ENCODE measurements at places on chromosomes 4 and X. TPM values are rescaled to one million over a fixed set of nuclear protein-coding genes. Genes with fewer than 3 reads are reported as not detected.

GRCh38 chr4:73487233-73487632 is 5.7 kb downstream of the AFM start:
- DNase-seq = no peak

GRCh38 chrX:148905400-148905799 is 405.0 kb downstream of the AFF2 start:
- no peak for DNase-seq

DNA sequence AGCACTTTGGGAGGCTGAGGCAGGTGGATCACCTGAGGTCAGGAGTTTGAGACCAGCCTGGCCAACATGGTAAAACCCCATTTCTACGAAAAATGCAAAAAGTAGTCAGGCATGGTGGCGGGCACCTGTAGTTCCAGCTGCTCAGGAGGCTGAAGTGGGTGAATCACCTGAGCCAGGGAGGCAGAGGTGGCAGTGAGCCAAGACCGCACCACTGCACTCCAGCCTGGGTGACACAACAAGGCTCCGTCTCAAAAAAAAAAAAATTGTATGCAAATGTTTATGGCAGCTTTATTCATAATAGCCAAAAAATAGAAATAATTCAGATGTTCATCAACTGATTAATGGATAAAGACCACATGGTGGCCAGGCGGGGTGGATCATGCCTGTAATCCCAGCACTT is 9.8 kb upstream of the NOCT start:
- DNase-seq = no peak

GRCh38 chr4:83237591-83237990 is 47.0 kb downstream of the COQ2 start:
- no peak for DNase-seq

GRCh38 chr4:6965329-6965728 is 55.7 kb downstream of the TBC1D14 start:
- no peak for DNase-seq

The GRID2 gene
- not detected for total RNA-seq

- no peak for DNase-seq
These were observed 717.2 kb upstream of the ADGRL3 start for GRCh38 chr4:60482921-60483351.
